ENCODE measurements at places on chromosomes 1 and 21. TPM values are rescaled to one million over a fixed set of nuclear protein-coding genes. Genes with fewer than 3 reads are reported as not detected.

Gene OR14K1
- polyA plus RNA-seq = not detected

GRCh38 chr1:36153476-36153875 lies 2.5 kb upstream of the MAP7D1 start:
- H3K27me3 ChIP-seq = no peaks in the 10 kb centered on the region
- peaks cover 41% of the 10 kb centered on the region for H3K4me1 ChIP-seq
- no peaks in the 10 kb centered on the region for H3K36me3 ChIP-seq

GRCh38 chr1:43824795-43825194 lies 108.8 kb upstream of the ARTN start:
- DNase-seq = no peak
- H3K27me3 ChIP-seq = no peaks in the 10 kb centered on the region
- no peaks in the 10 kb centered on the region for H3K4me1 ChIP-seq
- no peak overlapping the region for H3K4me3 ChIP-seq
- H3K27ac ChIP-seq = no peak overlapping the region

Gene ZNF684
- polyA plus RNA-seq = 5.6 TPM

Gene PLEKHN1
- 0.49 TPM for polyA plus RNA-seq

Gene HRNR
- 0.12 TPM for polyA plus RNA-seq

DNA sequence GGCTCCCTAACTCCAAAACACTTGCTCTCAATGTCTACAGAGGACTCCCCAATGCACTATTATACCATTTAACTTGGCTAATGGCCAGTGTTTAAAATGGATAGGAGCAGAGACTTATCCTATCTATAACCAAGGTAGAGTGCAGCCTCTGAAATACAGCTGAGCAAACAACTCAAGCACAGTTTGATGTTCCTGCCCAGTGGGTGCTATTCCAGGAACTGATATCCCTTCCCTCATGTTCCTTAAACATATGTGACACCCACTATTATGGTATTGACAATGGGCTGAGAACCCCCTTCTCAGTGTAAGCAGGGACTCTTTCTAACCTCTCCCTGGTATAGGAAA lies 51.7 kb downstream of the SH3GLB1 start:
- no peak overlapping the region for H3K27ac ChIP-seq
- H3K36me3 ChIP-seq = no peaks in the 10 kb centered on the region
- H3K4me3 ChIP-seq = no peak overlapping the region
- no peaks in the 10 kb centered on the region for H3K27me3 ChIP-seq
- peak; percentile 37 for DNase-seq
- peaks cover 3% of the 10 kb centered on the region for H3K4me1 ChIP-seq

Gene PGBD2
- 10.3 TPM for polyA plus RNA-seq

DNA sequence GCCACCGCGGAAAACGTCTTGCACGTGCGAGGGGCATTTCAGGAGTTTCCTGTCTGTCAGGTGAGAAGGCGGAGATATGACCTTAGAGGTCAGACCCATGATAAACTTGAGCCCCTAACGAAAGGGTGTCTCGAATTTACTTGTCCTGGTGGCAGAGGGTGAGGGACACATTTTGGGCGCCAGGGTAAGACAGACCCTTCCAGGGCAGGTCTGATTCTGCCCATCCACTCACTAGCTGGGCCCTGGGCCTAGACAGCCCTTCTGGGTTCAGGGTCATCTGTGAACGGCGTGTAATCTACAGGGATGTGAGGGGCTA lies 395 bp upstream of the CSRP1 start:
- DNase-seq = no peak
- no peaks in the 10 kb centered on the region for H3K36me3 ChIP-seq
- peak overlapping the region; percentile 61 for H3K27ac ChIP-seq
- H3K4me1 ChIP-seq = peaks cover 35% of the 10 kb centered on the region

DNA sequence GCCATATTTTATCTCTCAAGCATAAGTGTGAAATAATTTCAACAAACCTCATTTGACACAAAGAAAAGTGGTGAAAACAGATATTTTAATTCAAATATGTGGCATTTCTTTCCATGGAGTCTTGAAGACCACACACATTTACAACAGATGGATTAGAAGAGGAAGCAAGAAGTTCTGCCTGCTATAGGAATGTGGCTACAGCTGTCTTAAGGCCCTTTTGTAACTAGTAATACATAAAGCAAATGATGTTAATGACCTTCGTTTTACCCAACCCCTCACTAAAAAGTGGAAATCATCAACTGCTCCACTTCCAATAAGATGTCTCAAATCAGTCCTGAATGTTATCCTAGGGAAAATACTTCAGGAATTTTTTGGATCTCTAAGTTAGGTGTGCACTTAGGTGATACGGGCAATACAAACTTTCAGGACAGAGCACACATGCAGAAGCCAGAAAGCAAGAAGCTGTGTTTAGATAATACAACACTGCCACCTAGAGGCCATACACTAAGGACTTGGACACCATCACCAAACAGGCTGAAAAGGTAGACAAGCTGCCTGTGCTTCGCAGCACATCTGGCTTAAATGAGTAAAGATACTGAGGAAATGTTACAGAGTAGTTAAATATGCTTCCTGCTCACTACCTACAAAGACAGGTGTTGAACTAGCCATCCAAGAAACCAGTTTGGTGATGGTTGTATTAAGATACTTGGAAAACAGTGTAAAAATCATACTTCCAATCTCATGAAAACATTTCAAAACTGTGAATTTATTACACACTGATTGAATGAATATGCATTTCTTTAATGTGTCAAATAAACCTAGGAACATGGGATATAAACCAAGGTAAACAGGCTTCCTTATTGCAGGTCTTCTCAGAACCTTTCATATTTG lies 24.4 kb downstream of the RRAGC start:
- H3K27me3 ChIP-seq = peaks cover 5% of the 10 kb centered on the region
- no peak overlapping the region for H3K27ac ChIP-seq

GRCh38 chr1:78533527-78533926 lies 42.8 kb downstream of the PTGFR start:
- no peaks in the 10 kb centered on the region for H3K27me3 ChIP-seq
- no peak overlapping the region for H3K4me3 ChIP-seq
- H3K4me1 ChIP-seq = no peaks in the 10 kb centered on the region
- H3K27ac ChIP-seq = no peak overlapping the region
- H3K36me3 ChIP-seq = no peaks in the 10 kb centered on the region

GRCh38 chr1:178566187-178566586 lies 53.3 kb downstream of the TEX35 start:
- peaks cover 9% of the 10 kb centered on the region for H3K4me1 ChIP-seq
- H3K27ac ChIP-seq = no peak overlapping the region
- DNase-seq = no peak
- no peaks in the 10 kb centered on the region for H3K27me3 ChIP-seq
- no peak overlapping the region for H3K4me3 ChIP-seq

DNA sequence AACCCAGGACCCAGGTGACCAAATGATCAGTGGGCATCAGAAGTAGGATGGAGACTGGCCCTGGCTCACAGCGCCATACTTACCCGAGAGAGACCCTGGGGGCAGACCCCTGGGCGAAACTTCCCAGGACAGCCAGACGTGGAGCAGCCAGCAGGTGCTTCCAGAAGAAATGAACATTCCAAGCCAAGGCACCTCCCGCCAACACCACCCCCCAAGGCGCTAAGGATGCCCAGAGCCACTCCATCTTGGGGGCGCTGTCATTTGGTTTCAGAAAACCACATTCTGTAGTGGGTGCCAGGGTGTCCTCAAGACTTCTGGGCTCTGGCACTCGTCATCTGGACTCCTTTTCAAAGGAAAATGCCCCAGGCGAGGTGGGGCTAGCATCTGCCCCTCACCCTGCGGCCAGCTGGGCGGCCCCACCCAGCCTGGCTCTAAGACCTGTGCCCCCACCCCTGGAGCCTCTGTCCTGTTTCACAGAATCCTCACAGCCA lies 98.8 kb downstream of the RIPK4 start:
- no peaks in the 10 kb centered on the region for H3K27me3 ChIP-seq
- H3K36me3 ChIP-seq = no peaks in the 10 kb centered on the region
- no peak overlapping the region for H3K4me3 ChIP-seq
- no peak overlapping the region for H3K27ac ChIP-seq
- DNase-seq = no peak

- no peaks in the 10 kb centered on the region for H3K4me1 ChIP-seq
- no peak for DNase-seq
- H3K27me3 ChIP-seq = no peaks in the 10 kb centered on the region
- no peaks in the 10 kb centered on the region for H3K36me3 ChIP-seq
Measured at GRCh38 chr1:90334137-90334536, 339.2 kb downstream of the ZNF326 start.

DNA sequence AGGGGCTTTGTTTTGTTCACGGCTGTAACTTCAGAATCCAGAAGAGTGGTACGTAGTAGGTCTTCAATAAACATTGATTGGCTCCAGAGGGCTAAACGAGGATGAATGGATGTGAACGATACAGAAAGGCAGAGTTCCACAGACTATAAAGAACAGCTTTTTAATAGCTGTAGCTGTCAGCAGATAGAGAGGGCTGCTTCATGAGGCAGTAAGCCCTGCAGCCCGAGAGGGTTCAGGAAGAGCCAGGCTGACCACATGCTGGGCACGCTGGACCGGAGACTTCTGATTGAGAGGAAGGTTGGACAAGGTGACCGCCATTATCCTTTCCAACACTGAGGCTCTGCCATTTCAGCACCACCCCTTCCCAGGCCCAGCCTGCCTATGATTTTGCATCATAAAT lies 45.3 kb downstream of the KIRREL1 start:
- no peaks in the 10 kb centered on the region for H3K36me3 ChIP-seq
- H3K27ac ChIP-seq = no peak overlapping the region

DNA sequence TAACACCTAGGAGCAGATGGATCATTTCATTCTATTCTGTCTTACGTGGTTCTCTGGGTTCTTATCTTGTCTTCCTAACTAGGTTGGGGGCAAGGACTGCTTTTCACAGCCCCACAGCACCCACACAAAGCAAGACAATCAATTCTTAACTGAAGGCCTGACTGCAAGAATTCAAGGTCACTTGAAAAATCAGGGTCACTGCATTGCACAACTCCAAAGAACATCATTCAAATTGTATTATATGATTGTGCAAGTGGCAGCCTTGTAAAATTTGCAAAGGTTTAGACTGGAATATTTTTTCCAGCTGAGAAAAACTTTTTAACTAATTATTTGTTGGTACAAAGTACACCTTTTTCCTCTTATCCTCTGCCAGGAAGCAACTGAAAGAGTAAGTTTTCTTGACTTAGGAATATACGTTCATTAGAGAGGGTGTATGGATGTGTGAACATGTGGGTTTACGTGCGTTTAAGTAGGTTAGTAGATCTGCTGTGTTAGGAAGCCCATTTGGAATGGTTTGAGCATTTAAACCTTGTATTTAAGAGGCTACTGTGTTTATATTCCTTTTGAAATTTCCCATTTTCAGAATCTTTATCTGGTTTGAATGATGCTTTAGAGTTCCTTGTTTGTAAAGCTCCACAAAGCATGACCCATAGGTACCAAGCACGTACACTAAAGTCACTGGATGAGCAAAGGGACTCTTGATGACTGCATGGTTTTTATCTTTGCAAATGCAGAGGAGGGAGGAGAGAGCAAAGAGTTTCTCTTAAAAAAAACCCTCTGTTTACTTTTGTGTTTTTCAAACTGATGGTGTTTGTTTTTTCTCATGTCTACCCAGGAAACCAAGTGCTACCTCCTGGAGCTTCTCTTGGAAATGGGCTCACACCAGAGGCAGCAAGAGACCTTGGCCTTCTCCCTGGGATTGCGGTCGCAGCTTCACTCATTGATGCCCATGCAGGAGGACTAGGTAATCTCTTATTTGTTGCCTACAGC lies 214.9 kb downstream of the FGGY start:
- H3K27ac ChIP-seq = peak overlapping the region; percentile 54
- peak; percentile 82 for DNase-seq
- no peak overlapping the region for H3K4me3 ChIP-seq
- no peaks in the 10 kb centered on the region for H3K36me3 ChIP-seq

Gene GUCA2A
- polyA plus RNA-seq = 68.7 TPM

DNA sequence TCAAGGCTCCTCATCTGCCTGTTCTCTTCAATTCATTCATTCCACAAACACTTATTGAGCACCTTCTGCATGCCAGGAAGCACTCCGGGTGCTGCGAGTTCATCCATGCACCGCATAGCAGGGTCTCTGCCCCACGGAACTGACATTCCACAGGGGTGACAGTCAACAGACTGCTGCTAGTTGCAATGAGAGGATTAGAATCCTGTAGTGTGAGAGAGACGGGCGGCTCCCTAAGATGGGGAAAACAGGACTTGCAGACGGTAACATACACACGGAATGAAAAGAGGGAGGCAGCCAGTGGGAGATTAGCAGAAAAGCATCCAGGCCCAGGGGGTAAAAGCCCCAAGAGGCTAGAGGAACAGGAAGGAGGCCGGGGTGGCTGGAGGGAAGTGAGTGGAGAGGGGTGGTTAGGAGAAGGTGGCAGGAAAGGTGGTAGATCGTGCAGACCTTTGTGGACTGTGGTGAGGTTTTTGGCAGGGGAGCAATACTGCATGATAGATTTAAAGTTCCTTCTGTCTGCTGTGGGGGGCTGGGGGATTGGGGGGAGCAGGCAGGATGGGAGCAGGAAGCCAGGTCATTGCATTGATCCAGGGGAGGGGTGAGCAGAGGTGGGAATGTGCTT lies 6.6 kb downstream of the TNFRSF8 start:
- no peak for DNase-seq
- H3K4me1 ChIP-seq = no peaks in the 10 kb centered on the region
- no peak overlapping the region for H3K27ac ChIP-seq
- H3K27me3 ChIP-seq = peaks cover 33% of the 10 kb centered on the region
- no peaks in the 10 kb centered on the region for H3K36me3 ChIP-seq
- H3K4me3 ChIP-seq = no peak overlapping the region

DNA sequence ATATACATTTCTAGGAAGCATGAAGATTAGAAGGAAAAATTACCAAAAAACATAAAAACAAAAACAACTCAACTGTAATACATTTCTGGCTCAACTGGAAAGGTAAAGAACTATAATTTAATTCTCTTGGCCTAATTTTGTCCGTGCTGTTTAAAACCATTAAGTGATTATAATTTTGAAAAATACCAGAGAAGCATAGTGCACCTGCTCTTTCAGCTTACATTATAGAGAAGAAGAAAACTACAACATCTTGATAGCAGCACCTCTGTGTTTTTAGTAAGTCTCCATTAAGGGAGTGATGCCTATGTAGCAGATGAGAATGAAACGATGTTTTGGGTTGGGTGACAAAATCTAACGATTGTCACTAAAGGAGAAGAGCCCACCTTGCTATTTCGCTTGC lies 19.3 kb upstream of the MAN1A2 start:
- H3K27ac ChIP-seq = no peak overlapping the region
- no peak for DNase-seq
- H3K4me1 ChIP-seq = no peaks in the 10 kb centered on the region
- no peak overlapping the region for H3K4me3 ChIP-seq
- H3K36me3 ChIP-seq = no peaks in the 10 kb centered on the region

- no peaks in the 10 kb centered on the region for H3K27me3 ChIP-seq
- no peak for DNase-seq
- H3K4me1 ChIP-seq = no peaks in the 10 kb centered on the region
- no peak overlapping the region for H3K27ac ChIP-seq
- no peaks in the 10 kb centered on the region for H3K36me3 ChIP-seq
- no peak overlapping the region for H3K4me3 ChIP-seq
Measured at GRCh38 chr21:29920938-29921337, 18.9 kb downstream of the GRIK1 start.

GRCh38 chr21:45541221-45542039 lies 810 bp downstream of the SLC19A1 start:
- peak overlapping the region; percentile 17 for H3K27ac ChIP-seq
- H3K36me3 ChIP-seq = no peaks in the 10 kb centered on the region
- DNase-seq = peak; percentile 58
- no peaks in the 10 kb centered on the region for H3K27me3 ChIP-seq

All from large intestine (tissue), 12 donors.